Thoracic aorta (tissue), 2 donors: ENCODE measurements at places on chromosomes 11 and 22. TPM values are rescaled to one million over a fixed set of nuclear protein-coding genes. Genes with fewer than 3 reads are reported as not detected.

USP47 gene
- total RNA-seq = 86.4 TPM

OR51B5 gene
- total RNA-seq = 4.2 TPM

SCUBE2 gene
- total RNA-seq = 3.9 TPM

SLC5A4 gene
- 1.2 TPM for total RNA-seq

EMSY gene
- 53.5 TPM for total RNA-seq

GRAMD1B gene
- total RNA-seq = 5.7 TPM

MS4A15 gene
- total RNA-seq = not detected

DNA sequence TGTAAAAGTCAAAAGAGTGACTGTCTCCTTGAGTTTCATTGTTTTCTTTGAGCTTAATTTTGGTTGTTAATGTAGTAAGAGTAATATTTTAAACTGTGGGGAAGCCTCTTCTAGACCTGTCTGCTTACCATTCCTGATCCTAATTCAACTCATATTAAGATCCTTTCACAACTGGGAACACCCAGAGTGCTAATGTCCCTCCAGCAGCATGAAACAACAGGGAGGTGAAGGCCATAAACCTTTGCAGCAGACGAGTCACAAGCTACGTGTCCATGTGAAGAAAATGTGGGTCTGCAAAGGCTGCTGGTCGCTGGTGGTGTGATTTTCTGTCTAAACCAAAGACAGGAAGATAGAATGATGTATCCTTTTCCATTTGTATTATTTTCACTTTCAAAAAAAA lies 152.5 kb downstream of the ETS1 start:
- no peak overlapping the region for H3K4me3 ChIP-seq
- no peaks in the 10 kb centered on the region for H3K27me3 ChIP-seq
- DNase-seq = no peak
- H3K4me1 ChIP-seq = peaks cover 9% of the 10 kb centered on the region
- no peaks in the 10 kb centered on the region for H3K36me3 ChIP-seq

DNA sequence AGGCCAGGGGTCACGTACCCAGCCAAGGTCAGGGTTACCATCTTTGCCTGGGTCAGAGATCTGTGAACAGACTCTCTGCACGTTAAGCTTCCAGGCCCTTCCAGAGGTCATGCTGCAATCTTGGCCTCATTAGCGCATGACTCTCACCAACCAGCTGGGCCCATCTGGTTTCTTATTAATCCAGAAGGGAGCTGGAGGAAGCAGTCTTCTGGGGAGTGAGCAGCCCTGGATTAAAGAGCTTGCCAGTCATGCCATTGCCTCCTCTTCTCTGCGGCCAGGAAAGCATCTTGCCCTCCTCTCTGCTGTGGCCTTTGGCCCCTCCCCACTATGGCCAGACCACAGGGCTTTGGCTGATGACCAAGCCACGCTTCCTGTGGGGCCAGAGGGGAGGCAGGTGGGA lies 57.4 kb downstream of the CHST1 start:
- no peaks in the 10 kb centered on the region for H3K4me1 ChIP-seq
- H3K36me3 ChIP-seq = no peaks in the 10 kb centered on the region
- H3K27ac ChIP-seq = no peak overlapping the region
- DNase-seq = no peak

DNA sequence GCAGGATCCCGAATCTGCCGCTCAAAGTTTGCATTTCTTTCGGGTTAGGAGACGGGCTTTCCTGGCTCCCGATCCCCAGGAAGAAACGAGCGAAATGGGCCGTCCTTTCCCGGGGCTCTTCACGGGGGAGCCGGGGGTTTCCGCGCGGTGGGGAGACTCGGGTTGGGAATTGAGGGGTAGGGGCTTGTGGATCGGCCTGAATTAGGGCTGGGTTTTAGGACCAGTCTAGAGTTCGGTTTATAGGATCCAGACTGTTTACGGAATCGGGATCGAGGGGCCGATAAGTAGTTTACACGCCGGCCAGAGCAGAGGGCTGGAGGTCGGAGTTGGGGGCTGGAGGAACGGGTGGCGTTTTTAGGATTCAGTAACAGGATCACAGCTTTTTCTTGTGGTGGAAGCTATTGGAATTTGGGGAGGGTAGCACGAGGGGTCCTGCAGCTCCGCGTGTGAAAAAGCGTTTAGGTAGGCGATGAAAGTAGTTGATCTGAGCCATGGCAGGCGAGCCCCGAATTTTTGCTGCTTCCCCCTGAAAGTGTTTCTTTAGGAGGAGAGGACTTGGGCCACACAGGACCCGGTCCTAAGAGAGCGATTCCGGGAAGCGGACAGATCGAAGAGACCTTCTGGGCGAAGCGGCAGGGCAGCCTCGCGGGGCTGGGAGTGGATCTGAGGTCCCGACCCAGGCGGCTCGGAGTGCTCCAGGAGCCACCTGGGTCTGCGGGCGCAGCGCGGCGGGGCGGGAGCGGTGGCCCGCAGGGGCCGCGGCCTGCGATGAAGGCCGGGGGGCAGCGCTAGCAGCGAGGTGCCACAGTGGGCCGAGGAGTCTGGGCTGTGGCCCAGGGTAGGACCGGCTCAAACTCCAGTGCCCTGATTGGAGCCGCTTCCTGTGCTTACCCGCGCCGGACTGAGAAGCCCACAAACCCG lies 1.6 kb downstream of the PKNOX2 start:
- DNase-seq = no peak
- no peaks in the 10 kb centered on the region for H3K36me3 ChIP-seq
- peak overlapping the region; percentile 70 for H3K4me3 ChIP-seq

- peaks cover 17% of the 10 kb centered on the region for H3K36me3 ChIP-seq
- H3K27ac ChIP-seq = no peak overlapping the region
These were observed 1.1 kb downstream of the SPINDOC start for GRCh38 chr11:63814383-63814736.

DNA sequence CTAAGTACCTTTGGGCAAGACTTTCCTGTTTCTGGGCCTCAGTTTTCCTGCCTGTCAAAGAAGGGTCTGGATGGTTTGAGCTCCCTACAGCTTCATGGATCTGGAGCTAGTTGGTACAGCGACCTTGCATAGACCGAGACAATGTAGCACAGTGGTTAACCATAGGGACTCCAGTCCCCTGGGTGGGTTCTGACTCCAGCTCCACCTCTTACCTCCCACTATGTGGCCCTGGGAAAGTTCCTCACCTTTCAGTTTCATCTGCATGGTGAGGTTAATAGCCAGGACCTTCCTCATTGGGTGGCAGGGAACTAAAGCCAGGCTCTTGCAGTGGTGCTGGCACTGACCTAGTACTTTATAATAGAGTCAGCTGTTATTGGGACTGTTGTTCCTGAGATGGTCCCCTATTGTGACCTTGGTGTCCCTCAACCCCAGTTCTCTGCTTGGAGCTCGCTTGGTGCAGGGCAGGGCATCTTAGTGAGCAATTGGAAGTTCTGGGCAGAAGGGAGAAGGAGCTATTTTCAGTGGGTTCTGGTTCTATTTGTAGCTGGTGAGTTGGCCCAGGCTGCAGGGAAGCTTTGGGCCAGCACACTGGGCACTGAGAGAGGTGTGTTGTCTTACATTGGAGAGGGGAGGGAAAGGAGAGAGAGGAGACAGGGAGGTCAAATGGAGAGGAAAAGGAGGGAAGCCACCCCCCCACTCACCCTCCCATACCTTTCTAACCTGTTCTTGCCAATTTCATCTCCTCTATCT lies 10.7 kb upstream of the MTMR3 start:
- H3K4me3 ChIP-seq = no peak overlapping the region
- no peaks in the 10 kb centered on the region for H3K4me1 ChIP-seq
- H3K27ac ChIP-seq = no peak overlapping the region
- no peaks in the 10 kb centered on the region for H3K36me3 ChIP-seq
- DNase-seq = no peak
- H3K27me3 ChIP-seq = no peaks in the 10 kb centered on the region

DNA sequence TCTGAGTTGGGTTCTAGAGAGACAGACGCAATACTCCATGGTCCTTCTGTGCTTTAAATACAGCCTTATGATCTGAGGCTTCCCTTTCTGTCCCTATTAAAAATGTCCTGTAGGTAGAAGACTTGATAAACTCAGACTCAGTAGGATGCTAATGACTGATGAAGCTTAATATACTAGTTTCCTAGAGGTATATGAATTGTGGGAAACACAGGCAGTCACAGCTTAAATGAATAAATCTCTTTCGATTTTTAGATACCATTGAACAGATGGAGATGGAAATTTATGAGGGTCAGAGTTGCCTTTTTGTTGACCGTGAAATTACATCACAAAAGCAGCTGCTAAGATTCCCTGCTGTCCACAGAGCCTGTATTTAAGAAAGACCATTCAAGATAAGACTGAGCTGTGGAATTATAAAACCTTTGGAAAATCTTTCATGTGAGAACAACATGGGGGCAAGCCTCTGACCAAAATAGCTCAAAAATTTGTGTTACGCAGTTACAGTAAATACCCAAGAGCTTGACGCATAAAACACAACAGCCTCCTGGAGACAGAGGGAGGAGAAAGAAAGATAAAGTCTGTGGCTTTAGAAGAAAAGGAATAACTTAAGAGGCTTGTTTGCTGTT lies 172.3 kb downstream of the AASDHPPT start:
- H3K36me3 ChIP-seq = no peaks in the 10 kb centered on the region
- no peak overlapping the region for H3K4me3 ChIP-seq
- H3K4me1 ChIP-seq = no peaks in the 10 kb centered on the region
- no peak overlapping the region for H3K27ac ChIP-seq

DNA sequence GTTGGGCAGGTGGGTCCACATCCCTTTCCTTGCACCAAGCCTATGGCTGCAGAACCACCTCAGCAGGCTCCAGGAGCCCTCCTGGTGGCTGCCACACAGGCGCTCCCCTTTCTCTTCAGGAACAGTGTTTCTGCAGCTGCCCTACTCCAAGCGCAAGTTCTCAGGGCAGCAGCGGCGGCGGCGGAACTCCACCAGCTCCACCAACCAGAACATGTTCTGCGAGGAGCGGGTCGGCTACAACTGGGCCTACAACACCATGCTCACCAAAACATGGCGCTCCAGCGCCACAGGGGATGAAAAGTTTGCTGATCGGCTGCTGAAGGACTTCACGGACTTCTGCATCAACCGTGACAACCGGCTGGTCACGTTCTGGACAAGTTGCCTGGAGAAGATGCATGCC lies 38.2 kb upstream of the YWHAH start:
- no peaks in the 10 kb centered on the region for H3K4me1 ChIP-seq
- no peak for DNase-seq
- peaks cover 45% of the 10 kb centered on the region for H3K36me3 ChIP-seq
- no peaks in the 10 kb centered on the region for H3K27me3 ChIP-seq
- no peak overlapping the region for H3K27ac ChIP-seq
- no peak overlapping the region for H3K4me3 ChIP-seq

GRCh38 chr22:38267086-38267485 lies 5.7 kb downstream of the TMEM184B start:
- no peak overlapping the region for H3K4me3 ChIP-seq
- H3K27me3 ChIP-seq = no peaks in the 10 kb centered on the region
- no peak for DNase-seq
- no peak overlapping the region for H3K27ac ChIP-seq
- H3K4me1 ChIP-seq = peaks cover 66% of the 10 kb centered on the region

DNA sequence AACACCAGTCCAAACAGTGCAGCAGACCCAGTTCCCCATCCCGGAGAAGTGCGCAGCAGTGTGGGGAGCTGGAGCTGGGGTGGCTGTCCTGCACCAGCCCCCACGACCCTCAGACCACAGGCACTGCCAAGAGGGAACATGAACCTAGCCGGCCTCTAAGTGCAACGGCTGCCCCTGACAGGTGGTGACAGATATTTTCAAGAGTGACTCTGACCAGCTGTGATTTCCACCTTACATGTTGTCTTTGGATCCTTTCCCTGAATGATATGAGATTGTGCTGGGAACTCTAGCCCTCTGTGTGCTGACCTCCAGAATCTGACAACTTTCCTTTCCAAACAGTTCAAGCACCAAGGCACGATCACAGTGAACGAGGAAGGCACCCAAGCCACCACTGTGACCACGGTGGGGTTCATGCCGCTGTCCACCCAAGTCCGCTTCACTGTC lies 12.6 kb downstream of the SERPIND1 start:
- no peak overlapping the region for H3K27ac ChIP-seq
- peaks cover 19% of the 10 kb centered on the region for H3K36me3 ChIP-seq
- no peaks in the 10 kb centered on the region for H3K4me1 ChIP-seq
- no peaks in the 10 kb centered on the region for H3K27me3 ChIP-seq
- H3K4me3 ChIP-seq = no peak overlapping the region

GRCh38 chr11:3947061-3947460 lies 91.6 kb downstream of the STIM1 start:
- H3K4me1 ChIP-seq = peaks cover 76% of the 10 kb centered on the region
- H3K27ac ChIP-seq = peak overlapping the region; percentile 91
- H3K36me3 ChIP-seq = no peaks in the 10 kb centered on the region
- peak overlapping the region; percentile 6 for H3K4me3 ChIP-seq

GRCh38 chr11:1228101-1228821 lies 5.4 kb downstream of the MUC5B start:
- DNase-seq = no peak
- H3K27me3 ChIP-seq = no peaks in the 10 kb centered on the region
- no peaks in the 10 kb centered on the region for H3K36me3 ChIP-seq
- H3K4me3 ChIP-seq = no peak overlapping the region
- H3K4me1 ChIP-seq = no peaks in the 10 kb centered on the region
- H3K27ac ChIP-seq = no peak overlapping the region

DNA sequence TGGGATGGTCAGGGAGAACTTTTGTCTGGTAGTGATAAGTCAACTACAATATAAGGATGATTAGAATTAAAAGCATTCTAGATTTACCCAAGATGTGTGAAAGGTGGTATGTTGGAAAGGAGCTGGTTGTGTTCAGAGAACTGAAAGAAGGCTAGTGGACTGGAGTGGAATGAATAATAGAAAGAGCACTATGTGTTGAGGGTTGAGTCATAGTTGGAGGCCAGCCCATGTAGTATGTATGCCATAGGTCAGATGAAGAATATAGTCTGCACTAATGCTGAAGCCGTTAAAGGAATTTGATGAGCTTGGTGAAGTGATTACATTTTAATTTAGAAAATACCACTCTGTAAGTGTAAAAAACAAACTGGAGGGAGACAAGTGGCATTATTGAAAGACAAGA lies 514.1 kb downstream of the CNTN5 start:
- DNase-seq = no peak
- H3K4me1 ChIP-seq = no peaks in the 10 kb centered on the region
- H3K4me3 ChIP-seq = no peak overlapping the region
- no peak overlapping the region for H3K27ac ChIP-seq
- H3K36me3 ChIP-seq = no peaks in the 10 kb centered on the region

GRCh38 chr11:42960521-42961088 lies 351.2 kb upstream of the API5 start:
- no peaks in the 10 kb centered on the region for H3K27me3 ChIP-seq
- H3K4me3 ChIP-seq = no peak overlapping the region
- H3K36me3 ChIP-seq = no peaks in the 10 kb centered on the region
- no peak for DNase-seq

DNA sequence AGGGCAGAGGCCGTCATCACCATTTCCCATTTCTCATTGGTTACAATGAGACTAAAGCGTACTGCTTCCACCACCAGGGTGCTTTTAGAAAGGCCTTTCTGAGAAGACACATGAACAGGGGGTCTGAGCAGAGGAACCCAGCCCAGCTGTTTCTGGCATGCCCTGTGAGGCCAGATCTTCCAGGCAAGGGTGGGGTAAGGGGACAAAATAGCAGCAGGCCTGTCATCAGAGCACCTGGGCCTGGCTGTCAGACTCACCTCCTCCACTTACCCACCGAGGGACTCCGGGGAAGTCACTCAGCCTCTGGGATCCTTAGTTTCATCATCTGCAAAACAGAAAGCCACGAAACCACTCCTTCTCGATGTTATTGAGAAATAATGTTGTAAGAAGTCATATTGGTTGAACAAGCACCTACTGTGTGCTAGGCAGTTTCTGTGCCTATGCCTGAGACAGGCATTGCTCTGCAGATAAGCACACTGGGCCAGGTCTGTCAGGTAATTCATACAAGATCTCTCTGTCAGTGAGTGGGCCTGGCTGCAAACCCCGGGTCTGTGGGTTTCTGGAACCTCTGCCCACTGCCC lies 8.8 kb upstream of the WNT11 start:
- peaks cover 2% of the 10 kb centered on the region for H3K4me1 ChIP-seq
- no peaks in the 10 kb centered on the region for H3K36me3 ChIP-seq
- no peak overlapping the region for H3K4me3 ChIP-seq
